ENCODE measurements at places on chromosomes 12 and 14.
A peak's percentile ranks its signal among the peaks of the same experiment; 100 is the strongest.

DNA sequence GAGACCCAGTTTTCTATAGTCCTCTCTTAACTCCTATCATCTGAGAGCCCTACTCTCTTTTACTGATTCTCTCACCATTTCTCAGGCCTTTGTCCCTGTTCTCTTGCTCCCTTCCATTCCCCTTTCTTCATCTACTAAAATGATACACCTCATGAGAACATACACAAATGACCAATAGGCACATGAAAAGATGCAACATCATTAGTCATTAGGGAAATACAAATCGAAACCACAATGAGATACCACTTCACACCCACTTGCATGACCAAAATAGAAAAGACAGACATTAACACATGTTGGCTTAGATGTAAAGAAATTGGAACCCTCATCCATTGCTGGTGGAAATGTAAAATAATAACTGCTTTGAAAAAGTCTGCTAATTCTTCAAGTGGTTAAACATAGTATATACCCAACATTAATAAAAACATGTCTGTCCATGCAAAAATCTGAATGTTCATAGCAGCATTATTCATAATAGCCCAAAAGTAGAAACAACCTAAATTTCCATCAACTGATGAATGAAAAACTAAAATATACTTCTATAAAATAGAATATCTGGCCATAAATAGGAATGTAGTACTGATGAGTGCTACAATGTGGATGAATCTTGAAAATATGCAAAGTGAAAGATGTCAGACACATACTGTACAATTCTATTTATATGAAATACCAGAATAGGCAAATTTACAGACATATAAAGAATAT is 66.0 kb downstream of the DENND5B start:
- no peak for DNase-seq

GRCh38 chr12:29499235-29499634 is 1.7 kb upstream of the OVCH1 start:
- no peak for DNase-seq

DNA sequence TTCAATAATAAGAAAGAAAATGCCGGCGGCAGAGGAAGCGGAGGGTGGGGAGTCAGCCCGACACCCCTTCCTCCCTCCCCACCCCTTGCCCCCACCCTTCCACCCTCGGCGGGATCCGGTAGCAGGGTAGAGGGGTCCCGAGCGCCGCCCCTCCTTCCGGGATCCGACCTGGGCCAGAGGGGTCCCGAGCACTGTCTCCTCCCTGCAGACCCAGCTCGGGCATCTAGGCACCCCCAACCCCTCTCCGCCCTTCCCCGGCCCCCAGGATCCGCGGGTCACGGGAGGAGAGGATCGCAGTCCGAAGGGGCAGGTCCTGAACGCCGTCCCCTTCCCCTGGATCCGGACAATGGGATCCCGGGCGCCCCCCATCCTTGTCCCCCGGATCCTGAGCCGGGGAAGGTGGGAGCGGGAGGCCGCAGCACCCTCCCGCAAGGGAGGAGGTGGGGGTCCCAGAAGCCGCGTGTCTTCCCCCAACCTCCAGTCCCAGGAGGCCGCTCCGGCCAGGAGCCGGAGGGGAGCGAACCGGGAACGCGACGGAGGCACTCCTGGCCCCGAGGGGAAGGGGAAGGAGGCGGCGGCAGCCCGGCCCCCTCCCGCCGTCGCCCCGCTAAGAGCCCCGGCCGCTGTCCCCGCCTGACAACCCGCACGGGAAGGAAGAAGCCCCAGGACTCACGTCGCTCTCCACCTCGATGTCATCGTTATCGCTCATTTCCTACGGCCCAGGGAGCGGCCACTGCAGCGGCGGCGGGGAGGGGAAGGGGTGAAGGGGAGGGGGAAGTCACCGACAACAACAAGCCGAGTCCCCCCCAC is 481 bp downstream of the MAX start:
- DNase-seq, result peak; percentile 18

DNA sequence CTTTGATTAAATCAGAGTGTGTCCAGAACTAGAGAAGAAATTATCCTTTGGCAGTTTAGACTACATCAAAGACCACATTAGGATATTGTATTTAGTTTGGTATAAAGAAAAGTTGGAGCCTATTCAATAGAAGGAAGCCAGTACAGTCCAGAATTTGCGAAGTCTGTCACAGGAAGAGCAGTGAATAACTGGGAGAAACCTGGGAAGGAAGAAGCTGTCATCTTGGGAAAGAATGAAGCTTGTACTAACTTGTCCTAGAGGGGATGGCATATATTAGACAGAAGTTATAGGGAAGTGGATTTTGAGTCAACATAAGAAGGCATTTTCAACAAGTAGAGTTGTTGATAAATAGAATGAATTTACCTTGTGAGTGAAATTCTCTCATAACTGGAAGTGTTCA is 386.7 kb downstream of the LRIG3 start:
- DNase-seq, result no peak

DNA sequence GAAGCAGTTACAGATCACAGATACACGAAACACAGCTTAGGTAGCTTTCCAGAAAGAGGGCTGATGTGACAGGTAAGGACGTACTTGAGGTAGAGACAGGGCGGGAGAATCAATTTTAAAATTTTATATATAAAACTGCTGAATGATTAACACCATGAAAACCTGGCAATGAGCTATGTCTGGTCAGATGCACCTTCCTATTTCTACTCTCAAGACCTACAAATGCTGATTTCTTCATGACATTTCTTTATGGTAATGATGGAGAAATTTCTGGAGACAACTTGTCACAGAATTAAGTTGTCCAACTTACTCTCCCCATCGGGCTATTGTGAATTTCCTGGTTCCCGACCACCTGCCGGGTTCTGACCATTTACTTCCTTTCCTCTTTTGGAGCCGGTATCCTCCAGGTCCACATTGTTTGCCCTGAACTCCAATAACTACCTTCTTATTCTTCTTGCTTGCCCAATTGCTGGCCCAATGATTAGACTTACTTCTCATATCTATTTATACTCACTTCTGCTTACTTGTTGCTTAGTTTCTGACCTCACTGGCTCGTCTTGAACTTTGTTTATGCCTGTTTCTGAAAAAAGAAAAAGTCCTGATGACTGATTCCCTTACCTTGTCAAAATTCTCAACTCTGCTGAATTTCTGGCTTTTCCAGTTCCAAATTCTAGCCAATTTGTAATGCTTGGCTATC is 12.8 kb upstream of the ATP2B1 start:
- no peak for DNase-seq

DNA sequence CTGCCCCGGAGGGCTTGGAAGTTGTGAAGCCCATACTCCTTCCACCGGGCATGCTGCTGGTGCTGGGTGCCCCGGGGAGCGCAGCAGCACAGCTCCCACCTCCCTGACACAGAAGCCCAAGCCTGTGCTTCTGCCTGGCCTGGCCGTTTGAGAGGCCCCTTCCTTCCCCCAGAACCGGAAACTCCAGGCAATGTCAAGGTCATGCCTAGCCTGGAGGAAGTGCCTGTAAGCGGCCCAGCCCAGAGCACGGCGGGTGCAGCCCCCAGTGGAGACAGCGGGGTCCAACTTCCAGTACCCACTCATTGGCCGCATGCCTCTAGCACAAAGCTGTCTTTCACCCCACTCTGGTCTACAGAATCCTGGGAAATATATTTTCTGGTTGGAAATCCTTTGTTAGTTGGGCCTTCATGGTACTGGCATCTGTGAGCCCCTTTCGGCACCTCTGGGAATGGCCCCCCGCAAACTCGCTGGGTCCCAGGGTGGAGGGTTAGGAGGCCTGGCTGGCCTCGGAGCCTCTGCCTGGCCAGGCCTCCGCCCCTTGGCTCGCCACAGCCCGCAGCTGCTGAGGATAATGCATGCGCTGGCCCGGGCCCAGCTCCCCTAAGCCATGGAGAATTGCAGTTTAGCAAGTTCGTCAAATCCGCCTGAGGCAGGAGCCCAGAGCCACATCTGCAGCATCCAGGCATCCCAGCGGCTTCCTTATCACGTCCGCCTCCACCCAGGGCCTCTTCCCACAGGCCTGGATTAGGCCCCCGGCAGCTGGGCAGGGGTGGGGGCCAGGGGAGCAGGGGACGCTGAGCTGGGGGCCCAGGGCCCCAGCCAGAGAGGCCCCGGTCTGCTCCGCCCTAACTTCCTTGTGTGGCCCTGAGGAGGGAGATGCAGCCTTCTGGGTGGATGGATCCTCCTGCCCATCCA is 48.9 kb upstream of the DLK1 start:
- DNase-seq, result no peak

- no peak for DNase-seq
These were observed 335.6 kb downstream of the SNAPC1 start for GRCh38 chr14:62097824-62098223.

DNA sequence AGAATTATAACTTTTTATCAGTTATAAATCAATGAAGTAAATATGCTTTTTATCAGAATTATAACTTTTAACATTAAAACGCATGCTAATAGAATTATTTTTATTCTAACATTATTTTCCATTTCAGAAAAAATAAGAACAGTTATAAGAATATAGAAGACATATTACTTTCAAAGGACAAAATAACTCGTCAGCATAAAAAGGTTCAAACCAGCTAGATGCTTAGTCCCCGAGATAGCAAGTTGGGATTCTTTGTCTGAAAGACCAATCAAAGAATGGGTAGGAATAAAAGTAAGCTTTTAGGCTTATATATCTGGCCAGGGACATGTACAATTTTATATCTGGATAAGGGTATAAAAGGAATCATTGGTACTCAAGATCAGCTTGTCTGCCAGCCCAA is 66.0 kb downstream of the GPR137C start:
- DNase-seq, result no peak

DNA sequence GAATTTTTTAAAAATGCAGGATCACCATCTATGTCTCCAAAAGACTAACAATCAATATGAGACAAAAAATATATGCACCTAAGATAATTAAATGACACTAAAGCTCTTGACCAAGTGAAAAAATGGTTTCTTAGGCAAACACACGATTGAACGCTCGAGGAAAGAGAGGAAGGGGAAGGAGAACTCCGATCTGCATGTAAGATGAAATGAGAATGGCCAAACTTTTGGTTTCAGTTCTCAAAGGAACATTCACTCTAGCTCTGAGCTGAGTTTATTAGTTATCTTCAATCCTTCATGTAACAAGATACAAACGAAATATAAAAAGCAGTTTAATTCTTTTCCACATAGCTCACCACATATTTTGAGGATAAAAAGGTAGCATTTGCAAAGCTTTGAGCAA is 2.8 kb downstream of the DYRK4 start:
- no peak for DNase-seq

- DNase-seq, result peak; percentile 13
These were observed at the start of gene AP4S1 for GRCh38 chr14:31025367-31026076. Gene AP4S1, plus strand, starts transcription at chr14:31025649. Its CDS starts 40,548 bp downstream, at chr14:31066197.

GRCh38 chr12:106073179-106073578 is 65.6 kb downstream of the NUAK1 start:
- no peak for DNase-seq

DNA sequence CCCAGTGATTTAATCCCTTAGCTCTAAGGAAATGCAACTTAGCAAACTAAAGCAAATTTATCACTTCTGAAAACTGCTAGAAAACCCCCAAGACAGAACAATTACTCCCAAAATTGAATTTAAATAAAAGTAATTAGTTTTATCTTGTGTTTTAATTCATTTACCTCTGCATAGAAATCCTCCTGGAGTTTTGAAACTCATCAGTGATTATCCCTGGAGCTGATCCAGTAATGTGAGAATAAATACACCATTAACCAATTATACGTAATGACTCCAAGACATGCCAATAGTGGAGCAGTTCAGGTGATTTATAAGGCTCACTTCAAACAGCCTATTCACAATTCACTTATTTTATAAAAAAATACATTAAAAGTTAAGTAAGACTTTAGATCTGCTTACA is 855.3 kb upstream of the FLRT2 start:
- DNase-seq, result no peak

Measured in stimulated activated CD8-positive, alpha-beta memory T cell treated with anti-CD3 and anti-CD28 coated beads, Interleukin-7, amount 100 ng/mL, for 1 hour (primary cell).